Hippocampal formation (tissue), 2 donors: ENCODE measurements at places on chromosomes 12 and 14.

DNA sequence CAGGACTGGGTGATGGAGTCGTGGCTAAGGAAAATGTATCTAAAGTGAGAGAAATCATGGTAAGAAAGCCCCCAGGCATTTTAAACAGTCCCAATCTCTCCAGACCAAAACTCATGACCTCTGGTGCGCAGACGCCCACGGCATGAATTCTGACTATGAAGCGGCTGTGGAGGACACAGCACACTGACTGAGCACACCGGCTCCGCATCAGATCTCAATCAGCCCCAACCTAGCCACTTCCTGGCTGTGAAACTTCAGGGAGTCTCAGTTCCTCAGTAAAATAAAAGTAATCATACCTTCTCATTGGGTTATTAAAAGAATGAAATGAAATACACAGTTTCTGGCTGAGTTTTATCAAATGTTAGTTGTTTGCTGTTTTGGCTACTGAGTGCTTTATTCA lies 38.7 kb downstream of the SETD3 start:
- no peak for DNase-seq

DNA sequence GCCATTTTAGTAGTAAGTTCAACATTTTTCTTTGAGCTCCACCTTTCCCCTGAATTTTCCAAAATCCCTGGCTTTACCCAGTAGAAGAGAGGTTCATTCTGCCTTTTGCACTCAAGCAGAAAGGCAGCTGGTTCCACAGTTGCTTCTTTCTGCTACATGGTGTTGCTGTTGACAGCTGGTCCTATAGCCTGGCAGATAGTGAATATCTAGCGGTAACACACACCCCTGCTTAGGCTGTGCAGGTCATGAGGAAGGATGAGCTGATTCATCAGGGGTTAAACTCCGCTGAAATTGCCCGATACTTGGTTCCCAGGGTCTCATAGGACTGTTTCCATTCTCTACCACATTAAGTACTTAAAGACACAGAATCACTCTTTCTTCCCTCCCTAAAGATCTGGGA lies 62.4 kb downstream of the PUS7L start:
- no peak for DNase-seq

DNA sequence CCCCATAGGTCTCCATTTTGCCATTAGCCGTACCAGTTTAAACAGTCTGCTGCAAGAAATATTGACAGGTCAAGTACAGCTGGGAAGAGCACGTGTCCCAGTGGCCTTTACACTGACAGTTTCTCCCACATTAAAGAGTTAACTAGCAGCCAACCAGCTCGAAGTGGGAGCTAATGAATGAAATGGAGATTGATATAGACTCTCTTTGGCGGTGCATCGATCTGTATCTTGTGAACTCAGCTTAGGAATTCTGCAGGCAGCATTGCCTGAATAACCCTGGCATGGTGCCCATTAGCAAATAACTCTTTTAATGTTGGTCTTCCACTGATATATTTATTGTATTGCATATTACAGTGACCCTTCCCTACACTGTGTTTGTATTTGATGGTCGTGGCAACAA lies 319.4 kb downstream of the EGLN3 start:
- no peak for DNase-seq

- DNase-seq, result no peak
These were observed 1207.3 kb downstream of the SLC16A7 start for GRCh38 chr12:60803147-60803546.

GRCh38 chr12:20695232-20695631 lies at the start of gene SLCO1C1:
TSS of gene SLCO1C1 (plus strand) at chr12:20695332. CDS start at chr12:20699577, 4,245 bp downstream.
- DNase-seq, result peak; percentile 1

DNA sequence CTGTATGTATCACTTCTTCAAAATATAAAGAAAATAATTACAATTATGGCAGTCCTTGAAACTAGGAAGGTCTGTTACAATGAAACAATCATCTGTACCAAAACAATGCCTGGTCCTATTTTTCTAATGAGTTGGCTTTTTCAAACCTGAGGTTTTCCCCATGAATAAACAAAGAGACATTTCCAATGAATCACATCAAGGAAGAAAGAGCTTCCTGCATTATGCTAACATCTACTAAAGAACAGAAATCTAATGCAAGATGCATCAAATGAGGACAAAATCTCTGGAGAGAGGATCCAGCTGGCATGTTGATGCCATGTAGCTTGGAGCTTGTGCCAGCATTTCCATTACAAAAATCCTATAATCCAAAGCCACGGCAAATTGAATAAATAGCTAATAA lies 29.3 kb downstream of the NIN start:
- DNase-seq, result no peak

GRCh38 chr14:20415782-20416206 lies 2.5 kb upstream of the TEP1 start:
- no peak for DNase-seq

DNA sequence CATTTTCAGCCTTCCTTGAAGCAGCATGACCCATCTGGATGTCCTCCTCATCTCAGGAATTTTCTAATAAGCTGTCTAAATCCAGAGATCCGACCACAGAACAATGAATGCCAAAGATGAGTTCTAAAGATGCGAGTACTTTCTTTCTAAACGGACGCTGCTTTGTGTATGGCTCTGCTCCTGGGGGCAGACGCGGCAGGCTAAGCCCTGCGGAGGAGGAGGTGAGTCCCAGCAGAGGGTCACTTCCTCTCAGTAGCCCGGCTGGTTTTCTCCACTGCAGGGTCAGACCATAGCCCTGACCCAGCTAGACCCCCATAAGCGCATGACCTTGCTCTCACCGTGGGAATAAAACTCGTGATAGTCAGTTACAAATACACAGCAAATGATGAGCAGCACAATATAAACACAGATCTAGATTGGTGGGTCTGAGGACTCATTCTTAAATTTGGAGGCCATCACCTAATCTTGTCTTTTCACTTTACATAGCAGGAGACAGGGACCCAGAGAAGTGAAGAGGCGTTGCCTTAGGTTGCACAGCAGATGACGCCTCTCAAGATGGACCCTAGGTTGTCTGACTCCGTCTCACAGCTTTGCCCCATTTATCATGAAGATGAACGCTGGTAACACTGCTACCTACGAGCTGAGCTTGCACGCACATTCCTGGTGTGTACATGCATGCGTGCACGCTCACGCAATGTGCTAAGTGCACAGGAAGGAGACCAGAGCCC lies 16.6 kb downstream of the SSH1 start:
- DNase-seq, result no peak

DNA sequence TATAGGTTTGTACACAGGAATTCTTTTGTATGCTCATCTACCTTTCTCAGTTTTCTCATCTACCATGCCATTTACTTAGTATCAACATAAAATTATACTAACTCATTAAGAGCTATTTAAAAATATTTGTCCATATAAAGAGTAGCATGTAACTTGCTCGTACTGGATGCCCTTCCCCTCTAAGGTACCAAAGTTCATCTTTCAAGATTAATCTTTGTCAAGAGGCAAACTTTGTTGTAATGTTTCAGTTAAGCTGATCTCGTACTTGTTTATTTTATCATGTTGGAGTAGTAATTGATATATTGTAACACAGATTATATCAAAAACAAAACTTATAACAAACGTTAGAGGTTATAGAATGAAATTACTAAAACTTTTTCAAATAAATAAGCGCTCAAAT lies 128.5 kb downstream of the PIK3C2G start:
- DNase-seq, result no peak

- DNase-seq, result peak; percentile 52
These were observed 142.3 kb upstream of the TMPO start for GRCh38 chr12:98373025-98373554.

GRCh38 chr14:99945732-99946651 lies 119.2 kb upstream of the EVL start:
- DNase-seq, result no peak

GRCh38 chr14:60079723-60080122 lies 12.0 kb upstream of the PCNX4 start:
- no peak for DNase-seq

DNA sequence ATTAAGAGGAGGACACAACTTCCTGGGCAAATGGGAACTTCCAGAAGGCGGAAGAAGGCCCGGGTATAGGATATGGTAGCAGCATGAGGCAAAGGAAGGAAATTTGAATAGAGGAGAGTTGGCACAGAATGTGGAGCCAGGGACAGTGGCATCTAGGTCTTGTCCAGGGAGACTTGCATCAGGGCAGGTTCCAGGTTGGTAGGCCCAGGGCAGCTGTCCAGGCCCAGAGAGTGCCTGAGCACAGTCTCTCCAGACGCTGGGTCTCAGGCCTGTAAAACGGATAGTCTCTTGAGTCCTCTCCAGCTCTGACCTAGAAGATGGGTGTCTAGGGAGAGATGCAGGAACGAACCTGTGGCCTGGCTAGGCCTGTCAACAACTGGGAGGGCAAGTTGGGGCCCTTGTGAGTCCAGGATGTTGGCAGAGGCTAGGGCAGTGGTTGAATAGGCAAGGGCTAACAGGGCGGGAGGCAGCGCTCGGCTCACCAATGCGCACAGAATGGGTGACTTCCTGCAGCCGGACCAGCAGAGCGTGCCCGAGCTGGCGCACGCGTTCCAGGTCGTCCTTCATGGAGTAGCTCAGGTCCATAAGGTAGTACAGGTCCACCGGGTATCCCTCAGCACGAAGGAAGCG lies 9.9 kb downstream of the ITGB7 start:
- DNase-seq, result no peak

DNA sequence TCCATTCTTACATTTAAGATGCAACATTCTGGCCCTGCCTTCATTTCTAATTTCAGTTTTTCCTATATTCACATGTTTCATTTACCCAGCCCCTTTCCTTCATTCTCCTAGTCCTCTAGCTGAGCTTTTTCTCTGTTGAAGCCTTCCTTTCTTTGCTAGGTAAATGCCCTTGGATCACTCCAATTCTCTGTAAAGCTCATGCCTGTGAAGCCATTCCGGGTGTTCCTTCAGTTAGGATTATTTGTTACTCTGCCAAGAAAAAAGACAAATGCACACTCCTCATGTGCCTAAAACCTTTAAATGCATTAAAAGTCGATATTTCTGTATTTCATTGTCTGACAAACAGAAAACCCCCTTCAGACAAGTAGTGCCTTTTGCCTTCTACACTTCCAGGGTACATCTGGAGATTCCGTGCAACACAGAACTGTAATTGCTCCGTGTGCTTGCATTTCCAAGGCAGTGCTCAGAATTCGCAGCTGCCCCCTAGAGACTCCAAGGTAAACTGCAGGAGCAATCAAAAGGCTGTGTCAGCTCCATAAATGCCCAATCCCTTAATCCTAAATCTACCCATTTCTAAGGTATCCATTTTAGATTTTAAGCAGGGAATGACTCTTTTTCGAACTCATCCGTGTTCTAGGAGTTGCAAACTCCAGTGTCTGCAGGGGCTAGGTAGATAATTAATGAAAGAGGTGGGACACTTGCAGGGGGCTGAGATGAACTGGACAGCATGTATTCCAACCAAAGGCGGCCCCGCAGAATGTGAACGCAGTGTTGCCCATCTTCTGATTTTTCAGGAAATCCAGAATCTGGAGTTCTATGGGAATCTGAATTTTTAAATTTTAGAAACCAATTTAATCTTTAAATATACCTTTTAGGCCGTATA lies 320.2 kb downstream of the GRIN2B start:
- DNase-seq, result peak; percentile 6

DNA sequence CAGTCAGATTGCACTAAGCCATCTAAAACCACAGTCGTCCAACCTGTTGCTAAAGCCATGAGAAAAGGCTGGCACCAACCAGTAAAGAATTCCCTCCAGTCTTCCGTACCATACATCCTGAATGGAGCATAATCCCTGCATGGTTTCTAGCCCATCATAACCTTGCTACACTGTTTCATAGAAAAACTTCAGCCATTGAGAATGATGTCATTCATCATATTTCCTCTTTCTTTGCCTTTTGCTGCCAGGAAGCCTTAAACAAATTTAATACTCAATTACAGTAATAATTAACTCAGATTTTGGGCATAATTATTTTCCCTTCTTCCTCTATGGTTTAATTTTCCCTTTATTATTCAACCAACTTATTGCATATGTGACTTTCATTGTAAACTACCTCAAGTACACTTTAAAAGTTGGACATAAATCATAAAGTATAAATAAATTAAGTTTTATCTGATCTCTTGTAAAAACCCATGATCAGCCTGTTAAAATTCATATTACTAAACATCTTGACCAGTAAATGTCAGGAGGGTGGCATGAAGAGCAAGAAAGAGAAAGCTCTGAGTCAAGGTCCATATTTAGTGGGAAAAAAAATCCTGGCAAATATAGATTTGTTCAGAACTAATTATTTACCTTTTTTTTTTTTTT lies 264.7 kb downstream of the ZFP36L1 start:
- DNase-seq, result no peak

DNA sequence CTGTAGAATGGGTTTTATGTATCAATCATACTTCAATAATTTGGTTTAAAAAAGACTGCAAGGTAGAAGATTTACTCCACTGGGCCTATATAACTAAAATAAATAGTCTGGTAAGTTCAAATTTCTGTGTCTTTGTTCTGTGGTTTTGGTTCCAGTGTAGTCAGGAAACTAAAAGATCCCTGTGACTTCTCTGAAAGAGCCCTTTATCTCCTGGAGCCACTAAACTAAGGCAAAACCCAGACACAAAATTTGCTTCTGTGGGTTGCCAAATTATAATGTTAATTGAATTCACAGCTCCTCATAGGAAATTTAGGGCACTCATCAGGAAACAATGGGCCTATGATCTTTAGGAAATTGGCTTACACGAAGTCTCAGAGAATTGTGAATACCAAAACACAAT lies 1038.4 kb downstream of the GALC start:
- DNase-seq, result no peak

DNA sequence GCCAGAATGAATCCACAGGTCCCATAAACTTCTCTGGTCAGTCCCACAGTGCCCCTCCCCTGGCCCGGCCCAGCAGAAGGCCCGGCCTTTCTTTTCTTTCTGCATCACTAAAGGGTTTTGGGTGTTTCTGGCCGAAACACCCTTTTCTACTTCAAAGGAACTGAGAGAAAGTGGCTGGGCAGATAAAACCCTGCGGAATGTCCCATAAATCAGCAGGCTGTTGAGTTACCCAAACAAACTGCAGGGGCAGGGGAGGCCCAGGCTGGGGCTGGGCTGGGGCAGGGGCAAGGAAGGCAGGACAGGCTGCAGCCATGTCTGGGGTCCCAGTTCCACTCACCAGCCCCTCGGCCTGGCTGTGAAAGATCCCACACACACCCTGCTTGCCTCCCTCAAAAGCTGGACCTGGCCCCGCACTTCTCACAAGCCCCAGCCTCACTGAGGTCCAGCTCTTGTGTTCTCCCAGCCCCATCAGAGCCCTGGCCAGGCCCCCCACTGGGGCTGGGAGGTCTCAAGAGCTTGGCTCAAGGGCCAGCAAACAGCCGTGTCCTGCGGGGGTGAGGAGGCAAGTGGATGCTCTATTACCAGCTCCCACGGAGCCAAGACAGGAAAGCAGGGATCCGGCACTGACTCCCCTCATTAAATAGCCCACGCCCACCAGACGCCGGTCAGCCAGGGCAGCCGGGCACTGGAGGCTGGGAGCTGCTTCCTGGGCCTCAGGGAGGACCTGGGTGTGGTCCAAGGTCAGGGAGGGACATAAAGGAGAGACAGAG lies 41.9 kb downstream of the CCNK start:
- DNase-seq, result no peak

DNA sequence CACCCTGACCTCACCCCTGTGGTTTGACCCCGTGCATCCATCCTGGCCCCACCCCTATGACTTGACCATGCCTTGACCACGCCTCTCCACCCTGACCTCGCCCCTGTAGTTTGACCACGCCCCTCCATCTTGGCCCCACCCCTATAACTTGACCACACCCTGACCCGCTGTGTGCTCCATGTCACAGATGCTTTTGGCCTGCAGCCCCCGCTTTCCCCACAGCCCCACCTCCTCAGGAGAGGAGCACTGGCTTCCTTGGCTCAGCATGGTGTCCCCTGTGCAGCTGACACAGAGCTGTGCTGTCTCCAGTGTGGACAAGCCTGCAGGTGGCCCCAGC lies 269.9 kb upstream of the SFSWAP start:
- no peak for DNase-seq

GRCh38 chr14:76900682-76901081 lies 74.5 kb downstream of the LRRC74A start:
- DNase-seq, result no peak

- no peak for DNase-seq
These were observed 236.7 kb downstream of the CACNA1C start for GRCh38 chr12:2289525-2289924.
